HFF-Myc (cell line): ENCODE measurements at places on chromosomes 5 and 9.

DNA sequence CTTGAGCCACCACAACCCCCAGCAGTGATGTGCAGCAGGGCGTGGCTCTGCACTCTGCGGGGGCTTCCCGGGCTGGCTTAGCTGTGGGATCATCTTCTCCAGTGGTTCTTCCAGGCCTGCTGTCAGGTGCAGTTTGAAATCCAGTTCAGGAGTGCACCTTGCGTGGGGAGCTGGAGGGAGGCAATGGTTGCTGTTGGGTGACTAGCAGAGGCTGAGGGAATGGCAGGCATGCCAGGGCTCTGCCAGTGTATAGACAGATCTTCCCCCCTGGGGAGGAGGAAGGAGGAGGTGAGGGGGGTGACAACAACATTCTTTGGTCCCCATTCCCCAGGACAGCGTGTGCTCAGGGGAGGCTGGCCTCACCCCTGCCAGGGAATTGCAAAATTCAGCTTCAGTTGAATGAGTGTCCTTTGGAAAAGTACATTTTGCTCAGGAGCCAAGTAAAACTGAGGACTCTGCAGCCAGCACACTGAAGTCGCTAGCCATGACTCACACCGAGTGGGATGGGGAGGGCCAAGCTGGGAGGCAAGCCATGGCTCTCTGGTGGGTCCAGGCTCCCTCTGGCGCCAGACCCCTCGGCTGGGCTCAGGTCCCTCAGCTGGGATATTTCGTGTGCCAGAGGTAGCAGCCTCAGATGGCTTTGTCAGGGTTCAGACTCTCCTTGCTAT lies 35.0 kb downstream of the ERGIC1 start:
- no peak for DNase-seq

- no peak for DNase-seq
Observed at GRCh38 chr9:20363233-20363632, 259.1 kb downstream of the MLLT3 start.

GRCh38 chr5:52947851-52948250 lies 41.3 kb upstream of the ITGA2 start:
- DNase-seq = no peak

DNA sequence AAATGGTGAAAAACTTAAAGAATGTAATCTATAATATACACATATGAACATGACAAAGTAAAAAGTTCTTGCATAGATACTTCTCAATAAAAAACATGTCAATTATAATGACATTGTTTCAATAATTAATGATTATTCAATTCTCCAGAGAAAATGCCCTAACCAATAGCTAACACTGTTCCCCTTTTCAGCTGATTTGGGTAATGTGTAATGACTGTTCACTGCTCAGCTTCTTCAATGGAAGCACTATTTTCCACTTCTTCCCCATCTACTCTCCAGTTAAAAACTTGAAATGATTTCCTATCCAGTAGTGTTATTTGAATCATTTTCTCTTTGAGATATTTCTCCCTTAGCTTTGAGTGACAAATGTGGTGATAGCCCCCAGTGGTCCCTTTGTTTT lies 62.3 kb downstream of the CEP120 start:
- no peak for DNase-seq

DNA sequence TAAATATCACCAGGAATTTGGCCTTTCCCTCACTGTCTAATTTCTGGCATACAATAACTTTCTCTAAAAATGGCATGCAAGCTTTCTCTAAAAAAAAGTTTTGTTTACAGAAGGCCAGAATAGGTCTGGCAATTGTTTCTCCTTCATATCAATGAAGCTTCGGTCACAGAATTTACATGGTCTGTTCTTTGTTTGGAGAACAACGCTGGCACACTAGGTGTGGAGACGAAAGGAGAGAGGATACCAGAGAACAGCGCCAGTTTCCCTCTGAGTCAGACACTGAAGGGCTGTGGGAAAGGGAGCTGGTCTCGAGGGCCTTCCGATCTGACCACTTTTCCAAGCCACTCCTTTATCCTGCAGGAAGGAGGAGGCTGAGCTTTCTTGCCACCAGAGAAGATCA lies 60.1 kb upstream of the ITGA1 start:
- no peak for DNase-seq

DNA sequence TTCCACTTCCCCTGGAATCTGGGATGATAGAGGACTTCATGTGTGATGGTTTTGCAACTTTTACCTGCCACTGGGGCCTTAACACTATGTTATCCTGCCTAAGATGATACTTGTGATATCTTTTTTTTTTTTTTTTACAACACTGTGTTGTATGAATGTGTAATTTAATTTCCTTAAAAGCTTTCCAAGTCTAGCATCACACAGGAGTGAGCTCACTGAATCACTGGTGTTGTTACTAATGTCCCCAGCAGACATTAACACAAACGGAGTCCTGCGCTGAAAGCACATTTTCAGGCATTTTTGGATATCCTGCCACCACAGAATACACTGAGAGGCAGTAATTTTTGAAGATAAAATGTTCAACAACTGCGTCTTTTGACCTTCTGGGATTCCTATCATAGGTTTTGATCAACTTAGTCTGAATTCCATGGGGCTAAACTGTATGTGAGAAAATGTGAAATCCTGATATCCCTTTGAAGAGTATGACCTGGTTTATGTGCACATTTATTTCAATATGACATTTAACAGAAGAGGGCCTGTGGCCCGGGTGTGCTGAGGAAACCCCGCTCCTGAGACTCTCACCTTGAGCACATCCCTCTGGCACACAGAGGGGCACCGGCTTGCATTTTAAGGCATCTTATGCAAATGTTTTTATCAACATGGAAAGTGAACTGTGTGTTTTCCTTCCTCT lies 118.0 kb downstream of the FSTL4 start:
- no peak for DNase-seq

DNA sequence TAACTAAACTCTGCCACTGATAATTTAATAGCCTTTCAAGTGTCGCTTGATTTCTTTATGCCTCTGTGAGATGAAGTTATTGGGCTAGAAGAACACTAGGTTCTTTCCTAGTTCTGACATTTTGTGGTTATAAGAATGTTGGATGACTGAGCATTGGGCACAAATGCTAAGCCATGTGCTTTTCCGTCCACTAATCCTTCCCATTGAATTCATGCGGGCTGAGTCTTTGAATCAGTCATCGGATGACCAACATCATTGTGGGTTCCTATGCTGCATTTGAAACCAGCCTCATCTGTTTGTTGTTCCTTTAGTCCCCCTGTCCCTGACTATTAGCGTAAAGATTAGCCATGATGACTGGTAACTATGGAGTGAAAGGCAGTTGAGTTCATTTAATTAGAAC lies 58.5 kb downstream of the ALDH1A1 start:
- peak; percentile 33 for DNase-seq

DNA sequence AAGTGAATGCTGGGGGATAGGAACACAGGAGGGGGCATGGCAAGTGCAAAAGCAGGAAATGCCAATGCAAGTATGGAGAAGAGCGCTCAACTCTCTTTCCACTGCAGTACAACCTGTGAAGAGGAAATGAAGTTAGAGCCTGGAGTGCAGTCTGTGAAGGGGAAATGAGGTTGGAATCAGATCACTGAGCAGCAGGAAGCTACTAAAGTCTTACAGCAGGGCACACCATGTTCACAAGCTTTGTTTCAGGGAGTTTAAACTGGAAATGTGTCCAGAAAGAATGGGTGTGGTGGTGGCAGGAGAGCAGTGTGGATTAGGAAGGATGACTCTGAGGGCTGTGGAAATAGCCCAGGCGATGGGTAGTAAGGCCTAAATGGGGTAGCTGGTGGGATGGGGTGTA lies 15.4 kb downstream of the ARHGEF37 start:
- no peak for DNase-seq

- no peak for DNase-seq
Observed at GRCh38 chr5:16669776-16670175, 53.0 kb upstream of the RETREG1 start.

DNA sequence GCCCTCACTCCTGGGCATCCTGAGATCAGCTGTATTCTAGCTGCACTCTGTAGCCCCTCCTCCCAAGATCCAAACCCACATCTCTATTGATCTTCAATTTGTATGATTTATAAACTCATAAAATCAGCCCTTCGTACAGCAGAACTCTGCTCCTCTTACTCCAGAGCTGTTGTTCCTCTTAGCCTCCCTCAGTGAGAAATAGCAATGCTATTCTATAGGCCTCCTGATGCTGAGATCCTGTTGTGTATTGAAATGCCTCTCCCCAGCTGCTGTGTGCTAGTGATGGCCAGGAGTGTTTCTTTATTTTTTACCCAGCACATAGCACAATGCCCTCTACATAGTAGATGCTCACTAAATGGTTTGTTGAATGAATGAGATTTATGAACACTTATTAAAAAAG lies 320.5 kb upstream of the ADCY2 start:
- no peak for DNase-seq

- DNase-seq = no peak
Observed at GRCh38 chr5:129459777-129460671, at the start of gene ADAMTS19. Gene ADAMTS19, plus strand, starts transcription at chr5:129460298. Its CDS starts 94 bp downstream, at chr5:129460392.

DNA sequence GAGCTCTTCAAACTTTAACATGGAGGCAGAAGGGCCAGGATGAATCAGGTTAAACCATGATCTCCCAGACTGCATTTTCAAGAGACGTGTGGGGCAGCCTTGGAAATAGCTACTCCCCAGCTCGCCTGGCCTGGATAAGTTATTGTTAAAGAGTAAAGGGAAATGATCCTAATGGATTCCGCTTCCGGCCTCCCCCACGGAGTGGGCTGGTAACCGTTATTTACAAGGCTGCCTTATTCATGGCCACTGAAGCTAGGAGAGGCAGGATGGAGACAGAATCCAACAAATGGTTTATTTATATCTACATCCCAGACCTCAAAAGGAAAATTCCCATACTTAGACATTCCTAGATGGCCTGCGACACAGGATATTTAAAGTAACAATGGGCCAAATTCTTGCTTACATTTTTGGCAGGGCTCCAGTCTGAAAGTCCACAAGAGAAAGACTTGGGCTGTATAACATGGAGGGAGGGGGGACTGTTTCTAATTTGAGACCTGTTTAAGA lies 27.9 kb downstream of the SPRY4 start:
- DNase-seq = peak; percentile 86

GRCh38 chr9:127780126-127780885 lies 1.8 kb upstream of the SH2D3C start:
- no peak for DNase-seq

DNA sequence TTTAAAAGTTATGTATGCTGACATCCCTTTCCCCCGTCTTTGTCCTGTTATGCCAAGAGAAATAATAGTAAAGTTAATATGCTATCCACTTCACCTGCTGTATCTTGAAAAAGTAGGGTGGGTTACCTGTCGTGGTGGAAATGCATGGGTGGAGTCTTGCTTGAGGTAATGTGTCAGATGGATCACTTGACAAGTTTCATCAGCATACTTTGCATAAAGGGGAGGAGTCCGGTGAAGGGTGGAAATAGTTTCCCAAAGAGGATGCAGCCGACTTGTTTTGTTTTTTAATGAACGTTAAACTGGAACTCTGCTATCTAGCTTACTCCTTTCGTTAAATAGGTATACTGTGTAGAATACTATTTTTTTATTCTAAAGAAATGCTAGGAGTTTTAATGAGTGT lies 9.0 kb upstream of the DMRT3 start:
- no peak for DNase-seq

GRCh38 chr9:128323791-128324190 lies 1.2 kb downstream of the COQ4 start:
- DNase-seq = no peak

GRCh38 chr9:107614765-107615164 lies 125.2 kb upstream of the KLF4 start:
- DNase-seq = no peak

DNA sequence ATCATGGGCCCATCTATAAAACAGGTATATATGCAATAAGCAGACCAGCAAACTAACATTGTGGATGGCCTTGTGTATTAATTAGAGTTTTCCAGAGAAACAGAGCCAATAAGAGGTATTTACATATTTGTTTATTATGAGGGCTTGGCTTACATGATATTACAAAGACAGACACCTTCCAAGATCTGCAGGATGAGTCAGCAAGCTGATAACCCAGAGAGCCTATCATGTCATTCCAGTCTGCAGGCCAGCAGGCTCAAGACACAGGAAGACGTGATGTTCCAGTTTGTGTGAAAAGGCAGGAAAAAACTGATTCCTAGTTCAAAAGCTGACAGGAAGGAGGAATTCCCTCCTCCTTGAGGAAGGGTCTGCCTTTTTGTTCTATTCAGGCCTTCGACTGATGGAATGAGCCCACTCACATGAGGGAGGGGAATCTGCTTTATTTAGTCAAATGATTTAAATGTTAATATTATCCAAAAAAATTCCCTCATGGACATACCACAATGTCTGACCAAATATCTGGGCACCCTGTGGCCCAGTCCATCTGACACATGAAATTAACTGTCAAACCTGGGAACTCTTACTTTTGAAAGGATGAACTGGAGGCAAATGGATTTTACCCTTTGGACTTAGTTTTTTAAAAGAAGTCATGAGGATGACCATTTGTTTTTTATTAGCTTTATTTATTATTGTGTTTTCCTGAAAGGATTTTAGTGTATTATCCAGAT lies 161.2 kb upstream of the CHD1 start:
- no peak for DNase-seq

DNA sequence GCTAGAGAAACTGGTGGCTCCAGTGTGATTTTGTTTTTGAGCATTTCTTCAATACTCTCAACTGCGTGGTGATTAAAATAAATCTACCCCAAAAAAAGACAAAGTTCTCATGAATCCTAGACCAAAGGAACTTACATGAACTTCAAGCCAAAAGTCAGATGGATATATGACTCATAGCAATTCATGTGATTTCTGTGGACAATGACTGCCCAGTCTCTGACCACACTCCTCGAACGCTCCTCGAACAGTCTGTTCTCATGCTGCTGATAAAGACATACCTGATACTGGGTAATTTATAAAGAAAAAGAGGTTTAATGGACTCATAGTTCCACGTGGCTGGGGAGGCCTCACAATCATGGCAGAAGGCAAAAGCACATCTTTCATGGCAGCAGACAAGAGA lies 46.4 kb upstream of the CEP78 start:
- DNase-seq = no peak

DNA sequence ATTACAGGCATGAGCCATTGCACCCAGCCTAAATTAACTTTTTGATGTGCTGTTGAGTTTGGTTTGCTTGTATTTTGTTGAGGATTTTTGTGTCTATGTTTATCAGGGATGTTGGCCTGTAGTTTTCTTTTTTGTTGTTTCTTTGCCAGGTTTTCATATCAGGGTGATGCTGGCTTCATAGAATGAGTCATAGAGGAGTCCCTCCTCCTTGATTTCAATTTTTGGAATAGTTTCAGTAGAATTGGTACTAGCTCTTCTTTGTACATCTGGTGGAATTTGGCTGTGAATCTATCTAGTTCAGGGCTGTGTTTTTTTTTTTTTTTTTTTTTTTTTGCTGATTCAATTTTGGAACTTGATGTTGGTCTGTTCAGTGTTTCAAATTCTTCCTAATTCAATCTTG lies 1164.3 kb upstream of the DMAC1 start:
- DNase-seq = no peak

DNA sequence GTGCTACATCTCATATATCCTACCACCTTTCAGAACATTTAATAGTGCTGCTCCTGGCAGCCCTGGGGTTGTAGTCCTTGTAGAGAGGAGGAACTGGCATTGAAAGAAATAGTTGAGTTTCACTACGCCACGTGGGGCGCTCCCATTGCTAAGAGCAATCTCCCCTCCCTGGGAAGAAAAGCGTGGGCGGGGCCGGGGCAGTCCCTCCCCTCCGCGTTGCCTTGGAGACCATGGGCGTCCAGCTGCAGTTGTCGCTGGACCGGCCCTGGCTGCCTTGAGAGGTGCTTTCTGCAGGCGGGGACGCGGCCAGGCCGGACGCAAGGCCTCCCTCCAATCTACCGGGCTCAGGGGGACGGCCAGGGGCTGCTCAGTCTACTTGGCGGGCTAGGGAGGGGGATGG lies 368 bp upstream of the CCDC180 start:
- DNase-seq = peak; percentile 52
